ENCODE measurements at places on chromosomes 5 and 9.

DNA sequence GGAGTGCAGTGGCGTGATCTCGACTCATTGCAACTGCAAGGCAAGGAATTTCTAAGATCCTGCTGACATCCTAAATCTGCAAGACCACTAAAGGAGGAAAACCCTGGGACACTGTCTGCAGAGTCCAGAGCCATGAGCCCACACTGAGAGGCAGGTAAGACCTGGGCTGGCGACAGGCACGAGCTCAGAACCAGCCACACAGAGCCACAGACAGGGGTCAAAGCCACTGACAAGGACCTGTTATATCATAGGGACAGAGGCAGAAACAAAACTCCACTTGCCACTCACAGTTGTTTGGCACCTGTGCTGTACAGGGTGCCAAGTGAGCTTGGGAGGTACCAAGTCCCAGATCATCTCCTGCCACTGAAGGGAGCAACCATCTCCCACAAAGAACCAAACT, 34.2 kb downstream of the IPPK start:
- H3K27ac ChIP-seq, result no peak overlapping the region
- no peak for DNase-seq
- no peak overlapping the region for H3K4me3 ChIP-seq
- peaks cover 4% of the 10 kb centered on the region for H3K36me3 ChIP-seq
- H3K4me1 ChIP-seq, result peaks cover 5% of the 10 kb centered on the region

DNA sequence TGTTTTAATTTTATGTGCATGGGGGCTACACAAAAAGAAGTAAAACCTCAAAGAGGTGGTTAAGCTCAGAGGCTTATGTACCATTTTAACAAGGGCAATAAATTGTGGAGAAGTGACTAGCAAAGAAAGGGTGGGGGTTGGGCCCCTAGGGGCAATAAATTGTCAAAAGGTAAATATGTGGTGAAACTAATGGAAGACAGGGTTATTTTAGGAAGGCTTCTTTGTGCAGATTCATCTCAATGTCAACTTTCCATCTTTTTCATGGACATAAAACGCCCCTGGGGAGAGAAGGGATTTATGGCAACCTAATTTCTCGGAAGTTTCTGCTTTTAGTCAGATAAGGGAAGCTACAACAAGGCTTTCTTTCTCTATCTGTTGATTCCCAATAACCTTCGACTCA, 42.5 kb upstream of the GOLM1 start:
- H3K27me3 ChIP-seq, result no peaks in the 10 kb centered on the region
- peaks cover 10% of the 10 kb centered on the region for H3K4me1 ChIP-seq
- no peak overlapping the region for H3K27ac ChIP-seq
- H3K36me3 ChIP-seq, result peaks cover 16% of the 10 kb centered on the region
- no peak for DNase-seq

- no peak overlapping the region for H3K4me3 ChIP-seq
- no peaks in the 10 kb centered on the region for H3K36me3 ChIP-seq
- H3K27me3 ChIP-seq, result no peaks in the 10 kb centered on the region
Observed at GRCh38 chr9:134375430-134376385, 49.5 kb downstream of the RXRA start.

- no peak overlapping the region for H3K27ac ChIP-seq
- no peaks in the 10 kb centered on the region for H3K27me3 ChIP-seq
- DNase-seq, result no peak
Observed at GRCh38 chr5:76850543-76851145, 830 bp downstream of the S100Z start.

DNA sequence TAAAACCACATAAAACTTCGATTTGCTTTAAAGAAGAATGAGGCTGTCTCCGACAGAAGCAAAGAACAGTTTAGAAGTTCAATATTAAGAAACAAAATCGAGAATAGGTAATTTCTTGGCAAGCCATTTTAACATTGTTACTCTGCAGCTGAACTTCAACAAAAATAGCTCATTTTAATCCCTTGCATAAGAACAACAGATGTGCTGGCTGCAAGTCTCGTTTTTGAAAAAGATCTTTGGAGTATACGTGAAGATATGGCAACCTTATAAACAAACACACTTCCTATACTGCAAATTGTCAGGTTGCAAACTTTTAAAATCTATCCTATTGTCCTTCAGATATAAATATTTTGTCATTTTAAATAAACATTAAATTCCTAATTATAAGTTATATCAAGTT, 71.5 kb downstream of the FBN2 start:
- no peaks in the 10 kb centered on the region for H3K27me3 ChIP-seq
- DNase-seq, result no peak
- H3K4me3 ChIP-seq, result no peak overlapping the region

- peak overlapping the region; percentile 77 for H3K27ac ChIP-seq
- H3K4me3 ChIP-seq, result no peak overlapping the region
- peak; percentile 20 for DNase-seq
- no peaks in the 10 kb centered on the region for H3K27me3 ChIP-seq
- peaks cover 27% of the 10 kb centered on the region for H3K36me3 ChIP-seq
Observed at GRCh38 chr9:83410701-83411100, 127.5 kb downstream of the FRMD3 start.

DNA sequence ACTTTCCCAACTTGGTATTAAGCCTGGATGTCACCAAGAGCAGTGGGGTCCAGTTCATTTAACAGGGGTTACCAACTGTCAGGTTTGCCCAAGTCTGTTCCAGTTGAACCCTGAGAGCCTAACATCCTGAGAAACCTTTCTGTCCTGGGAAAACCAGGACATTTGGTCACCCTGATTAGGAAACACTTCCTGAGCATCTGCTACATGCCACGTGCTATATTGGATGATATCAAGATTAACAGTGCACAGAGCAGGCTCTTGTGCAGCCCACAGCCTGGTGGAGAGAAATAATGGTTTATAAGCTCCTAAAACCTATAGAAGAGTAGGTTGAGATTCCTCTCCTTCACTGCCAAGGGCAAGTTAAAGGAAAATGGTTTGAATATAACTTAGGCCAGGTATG, 102.9 kb upstream of the RAD23B start:
- H3K27me3 ChIP-seq, result peaks cover 22% of the 10 kb centered on the region
- peaks cover 9% of the 10 kb centered on the region for H3K36me3 ChIP-seq
- H3K27ac ChIP-seq, result no peak overlapping the region
- H3K4me1 ChIP-seq, result peaks cover 31% of the 10 kb centered on the region
- no peak overlapping the region for H3K4me3 ChIP-seq
- no peak for DNase-seq

- no peak for DNase-seq
- H3K36me3 ChIP-seq, result no peaks in the 10 kb centered on the region
- H3K27me3 ChIP-seq, result no peaks in the 10 kb centered on the region
- H3K4me3 ChIP-seq, result no peak overlapping the region
Observed at GRCh38 chr9:93118863-93119702, 15.0 kb downstream of the NINJ1 start.

GRCh38 chr5:5348135-5348534, 74.3 kb upstream of the ICE1 start:
- H3K4me3 ChIP-seq, result no peak overlapping the region
- H3K4me1 ChIP-seq, result peaks cover 41% of the 10 kb centered on the region
- no peak overlapping the region for H3K27ac ChIP-seq
- peaks cover 7% of the 10 kb centered on the region for H3K27me3 ChIP-seq
- no peak for DNase-seq

GRCh38 chr9:71115448-71115975, 5.9 kb downstream of the TRPM3 start:
- DNase-seq, result no peak
- no peak overlapping the region for H3K4me3 ChIP-seq
- H3K27me3 ChIP-seq, result peaks cover 3% of the 10 kb centered on the region
- no peak overlapping the region for H3K27ac ChIP-seq
- no peaks in the 10 kb centered on the region for H3K36me3 ChIP-seq

DNA sequence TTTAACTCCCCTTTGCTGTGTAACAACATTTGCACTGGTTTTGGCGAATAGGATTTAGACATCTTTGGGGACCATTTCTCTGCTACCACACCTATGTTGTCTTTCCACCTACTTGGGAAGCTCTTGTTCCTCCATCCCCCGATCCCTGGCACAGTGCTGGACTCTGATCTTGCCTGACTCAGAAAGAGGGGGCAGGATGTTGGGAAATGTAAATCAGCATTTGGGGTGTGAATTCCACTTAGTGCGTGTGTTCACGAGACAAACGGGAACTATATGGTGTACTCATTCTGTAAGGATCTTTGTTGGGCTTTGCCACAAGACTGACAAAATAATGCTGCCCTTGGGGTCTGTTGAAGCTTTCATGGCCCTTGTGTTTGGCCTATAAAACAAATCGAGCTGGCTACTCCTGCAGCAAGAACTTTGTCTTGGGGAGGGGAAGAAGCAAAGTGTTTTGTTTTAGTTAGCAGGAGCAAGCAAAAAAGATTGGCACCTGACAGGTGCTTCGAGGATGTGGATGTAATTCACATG, 18.5 kb downstream of the TMEM268 start:
- no peak overlapping the region for H3K4me3 ChIP-seq
- H3K27ac ChIP-seq, result no peak overlapping the region
- no peak for DNase-seq
- H3K4me1 ChIP-seq, result peaks cover 25% of the 10 kb centered on the region
- peaks cover 9% of the 10 kb centered on the region for H3K36me3 ChIP-seq

GRCh38 chr9:14348123-14348372, 34.1 kb upstream of the NFIB start:
- peaks cover 44% of the 10 kb centered on the region for H3K27me3 ChIP-seq
- no peak overlapping the region for H3K4me3 ChIP-seq
- H3K4me1 ChIP-seq, result peaks cover 10% of the 10 kb centered on the region
- DNase-seq, result no peak
- H3K36me3 ChIP-seq, result no peaks in the 10 kb centered on the region
- H3K27ac ChIP-seq, result no peak overlapping the region

DNA sequence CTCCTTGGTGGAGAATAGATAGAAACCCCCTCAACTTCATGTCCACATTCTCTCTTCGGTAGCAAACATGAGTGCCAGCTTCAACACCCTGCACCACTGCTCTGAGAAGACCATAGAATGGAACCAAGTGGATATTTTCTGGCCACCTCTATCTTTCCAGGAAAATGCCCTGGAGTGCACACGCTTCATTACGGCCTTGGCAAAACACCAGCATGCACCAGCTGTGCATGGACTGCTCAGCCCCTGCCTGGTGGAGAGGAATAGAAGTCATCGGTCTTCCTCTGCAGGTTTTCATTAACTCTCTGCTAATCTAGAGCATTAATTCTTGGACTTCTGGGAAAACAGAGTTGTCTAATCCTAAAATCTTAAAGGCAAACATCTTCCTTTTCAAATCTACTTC, 211.6 kb upstream of the TMEM161B start:
- H3K4me3 ChIP-seq, result no peak overlapping the region
- no peak overlapping the region for H3K27ac ChIP-seq
- DNase-seq, result no peak
- H3K36me3 ChIP-seq, result no peaks in the 10 kb centered on the region
- H3K4me1 ChIP-seq, result no peaks in the 10 kb centered on the region
- no peaks in the 10 kb centered on the region for H3K27me3 ChIP-seq

DNA sequence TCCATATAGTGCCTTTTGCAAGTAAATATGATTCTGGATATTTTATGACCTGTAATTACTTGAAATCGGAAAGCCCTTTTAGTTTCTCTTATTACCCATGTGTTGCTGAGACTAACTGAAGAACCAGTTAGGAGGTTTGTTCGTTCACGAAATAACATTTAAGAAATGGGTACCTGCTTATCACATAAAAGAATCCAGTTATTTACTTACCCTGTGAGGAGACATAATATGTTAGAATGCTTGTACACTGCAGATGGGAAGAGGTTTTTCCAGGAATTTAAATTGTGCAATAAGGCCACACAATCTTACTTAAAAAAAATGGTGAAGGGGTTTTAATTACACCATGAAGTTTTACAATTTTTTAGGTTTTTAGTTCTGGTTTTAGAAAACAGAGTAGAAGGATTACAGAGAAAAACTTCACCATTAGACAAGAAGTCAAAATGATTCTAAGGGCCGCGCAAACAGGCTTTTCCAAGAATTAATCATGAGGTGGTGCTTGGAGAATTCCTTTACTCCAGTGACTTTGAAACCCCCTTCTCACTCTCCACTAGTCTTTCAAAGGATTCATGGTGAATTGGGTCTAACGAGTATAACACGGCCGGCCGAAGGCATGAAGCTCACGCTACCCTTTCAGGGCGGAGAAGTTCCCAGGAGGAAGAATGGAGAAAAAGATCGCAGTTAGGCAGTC, 1.1 kb upstream of the PTGER4 start:
- H3K27ac ChIP-seq, result peak overlapping the region; percentile 81
- H3K27me3 ChIP-seq, result peaks cover 9% of the 10 kb centered on the region
- DNase-seq, result no peak
- H3K4me1 ChIP-seq, result peaks cover 60% of the 10 kb centered on the region

GRCh38 chr5:117889596-117889995, 1098.8 kb downstream of the DTWD2 start:
- DNase-seq, result peak; percentile 58
- peak overlapping the region; percentile 64 for H3K27ac ChIP-seq
- peaks cover 43% of the 10 kb centered on the region for H3K4me1 ChIP-seq
- H3K4me3 ChIP-seq, result peak overlapping the region; percentile 36

DNA sequence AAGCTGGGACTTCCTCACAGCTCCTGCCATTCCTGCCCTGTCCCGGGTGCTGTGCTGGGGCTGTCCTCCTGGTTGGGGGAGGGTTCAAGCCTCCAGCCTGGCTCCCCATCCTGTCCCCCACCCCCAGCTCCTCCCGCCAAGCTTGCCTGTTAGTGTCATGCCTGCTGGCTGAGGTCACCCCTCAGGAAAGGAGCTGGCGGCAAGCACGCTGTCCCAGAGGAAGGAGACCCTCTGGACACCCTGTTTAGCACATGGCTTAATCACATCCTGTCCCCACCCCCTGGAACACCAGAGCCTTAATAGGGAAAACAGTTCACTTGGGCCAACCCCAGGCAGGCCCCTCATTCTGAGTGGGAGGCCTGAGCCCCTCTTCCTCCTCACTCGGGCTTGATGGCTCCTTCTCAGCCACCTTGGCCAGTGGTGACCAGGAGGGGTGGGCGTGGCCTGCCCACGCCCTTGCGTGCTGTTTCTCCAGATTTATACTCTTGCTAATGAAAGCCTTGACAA, 9.2 kb upstream of the PHYHD1 start:
- peak overlapping the region; percentile 77 for H3K4me3 ChIP-seq
- peaks cover 6% of the 10 kb centered on the region for H3K27me3 ChIP-seq
- H3K4me1 ChIP-seq, result peaks cover 47% of the 10 kb centered on the region
- H3K36me3 ChIP-seq, result peaks cover 41% of the 10 kb centered on the region
- peak overlapping the region; percentile 95 for H3K27ac ChIP-seq

Measured in HFFc6 (cell line).